ENCODE measurements at places on chromosomes 11 and 22.

DNA sequence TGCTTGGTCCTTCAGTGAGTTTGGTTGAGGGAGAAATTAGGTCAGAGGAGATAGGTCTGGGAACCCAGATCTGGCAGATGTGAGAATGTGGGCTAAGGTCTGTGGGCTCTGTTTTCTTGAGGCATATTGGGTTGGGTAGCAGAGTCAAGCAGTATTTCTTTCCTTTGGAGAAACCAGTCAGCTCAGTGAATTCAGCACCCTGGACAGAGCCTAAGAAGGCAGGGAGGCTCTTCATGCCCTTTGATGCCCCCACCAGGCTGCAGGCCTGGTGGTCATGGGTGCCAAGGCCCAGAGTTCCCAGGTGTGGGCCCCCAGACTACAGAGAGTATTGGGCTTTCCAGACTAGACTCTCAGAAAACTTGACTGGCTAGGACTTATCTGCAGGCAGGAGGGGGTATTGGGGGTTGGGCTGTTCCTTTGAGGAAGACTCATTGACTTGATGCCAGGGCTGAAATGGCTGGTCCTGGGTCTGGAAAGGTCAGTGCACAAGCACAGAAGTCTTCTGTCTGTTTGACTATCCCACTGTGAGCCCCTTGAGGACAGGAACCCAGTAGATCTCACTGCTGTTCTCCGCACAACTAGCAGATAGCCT, 45.3 kb upstream of the NECTIN1 start:
- peak; percentile 40 for DNase-seq

DNA sequence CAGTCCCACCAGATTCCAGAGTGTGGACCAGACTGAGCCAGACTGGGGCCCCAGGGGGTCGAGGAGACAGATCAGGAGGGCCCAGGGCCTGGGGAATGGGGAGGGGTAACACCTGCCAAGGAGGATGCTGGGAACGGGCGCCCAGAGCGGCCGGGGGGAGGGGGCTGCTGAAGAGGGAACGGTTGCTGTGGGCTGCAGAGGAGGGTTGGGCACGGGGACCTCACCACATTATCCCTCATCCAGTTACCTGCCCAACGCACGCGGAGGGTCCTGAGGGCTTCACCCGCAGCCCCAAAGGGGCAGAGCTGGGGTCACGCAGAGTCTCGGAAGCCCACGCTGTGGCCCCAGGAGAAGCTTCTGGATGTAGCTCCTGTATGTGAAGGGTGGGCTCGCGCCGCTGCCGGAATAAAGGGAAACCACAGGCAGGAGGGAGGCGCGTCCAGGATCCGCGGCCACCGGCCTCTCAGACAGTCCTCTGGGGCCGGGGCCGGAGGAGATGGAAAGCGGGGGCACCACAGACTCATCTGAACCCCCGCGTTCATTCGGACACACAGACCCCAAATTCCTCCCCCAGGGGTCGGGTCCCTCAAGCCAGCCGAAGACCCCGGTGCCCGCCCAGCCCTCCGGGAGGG, 866 bp upstream of the SELENOO start:
- DNase-seq: no peak

DNA sequence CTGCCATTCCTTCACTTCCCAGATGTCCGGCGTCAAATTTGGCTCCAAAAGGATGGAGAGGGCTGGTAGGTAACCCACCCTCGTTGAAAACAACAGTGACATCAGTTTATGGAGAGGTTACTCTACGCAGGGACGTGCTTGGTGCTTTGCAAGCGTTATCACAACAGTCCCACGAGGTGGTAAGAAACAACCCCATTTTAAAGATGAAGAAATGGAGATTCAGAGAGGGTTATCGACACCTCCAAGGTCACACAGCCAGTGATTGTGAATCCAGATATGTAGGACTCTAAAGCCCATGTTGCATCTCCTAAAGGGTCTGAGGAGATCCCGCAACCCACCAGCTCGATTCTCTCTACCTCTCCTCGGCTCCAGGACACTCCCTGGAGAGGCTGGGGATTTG, 773 bp downstream of the MIAT start:
- peak; percentile 54 for DNase-seq

DNA sequence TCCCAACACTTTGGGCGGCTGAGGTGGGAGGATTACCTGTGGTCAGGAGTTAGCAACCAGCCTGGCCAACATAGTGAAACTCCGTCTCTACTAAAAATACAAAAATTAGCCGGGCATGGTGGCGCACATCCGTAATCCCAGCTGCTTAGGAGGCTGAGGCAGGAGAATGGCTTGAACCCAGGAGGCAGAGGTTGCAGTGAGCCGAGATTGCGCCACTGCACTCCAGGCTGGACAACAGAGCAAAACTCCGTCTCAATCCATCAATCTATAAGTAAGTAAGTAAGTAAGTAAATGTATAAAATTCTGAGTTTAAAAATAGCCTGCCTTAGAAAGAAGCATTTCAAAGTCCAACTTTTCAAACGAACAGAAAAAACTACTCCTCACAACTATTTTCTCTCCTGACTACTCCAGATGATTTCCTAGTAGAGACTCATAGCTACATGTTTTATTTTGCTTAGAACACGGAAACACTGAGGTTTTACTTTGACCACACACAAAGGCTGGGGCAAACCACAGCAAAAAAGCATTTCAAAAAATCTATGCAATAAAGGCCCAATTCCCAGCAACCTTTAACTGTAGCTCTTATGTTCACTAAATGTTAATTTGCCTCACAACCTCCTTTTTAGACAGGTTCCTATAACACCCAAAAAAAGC, 16.3 kb downstream of the SPTY2D1 start:
- DNase-seq: no peak

- no peak for DNase-seq
Observed at GRCh38 chr11:117818041-117818873, 6.3 kb downstream of the FXYD2 start.

GRCh38 chr11:119712459-119713358, 16.3 kb downstream of the NECTIN1 start:
- no peak for DNase-seq

DNA sequence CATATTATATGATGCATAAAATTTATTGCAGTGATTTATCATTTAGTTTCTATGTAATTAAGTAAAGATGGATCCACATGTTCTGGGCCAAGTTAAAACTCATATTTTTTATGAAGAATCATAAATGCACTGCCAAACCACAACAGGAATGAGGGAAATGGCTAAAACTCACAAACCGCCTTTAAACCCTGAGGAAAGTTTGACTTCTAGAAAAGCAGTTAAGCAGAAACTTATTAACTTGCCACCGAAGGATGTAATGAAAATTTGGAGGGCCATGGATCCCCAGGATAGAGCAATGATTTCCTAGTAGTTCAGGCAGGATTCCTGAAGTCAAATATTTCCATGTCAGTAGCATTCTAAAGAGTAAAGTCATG, 218.3 kb upstream of the CTSC start:
- DNase-seq: no peak

GRCh38 chr11:104830080-104830479, 68.2 kb downstream of the CASP12 start:
- no peak for DNase-seq

DNA sequence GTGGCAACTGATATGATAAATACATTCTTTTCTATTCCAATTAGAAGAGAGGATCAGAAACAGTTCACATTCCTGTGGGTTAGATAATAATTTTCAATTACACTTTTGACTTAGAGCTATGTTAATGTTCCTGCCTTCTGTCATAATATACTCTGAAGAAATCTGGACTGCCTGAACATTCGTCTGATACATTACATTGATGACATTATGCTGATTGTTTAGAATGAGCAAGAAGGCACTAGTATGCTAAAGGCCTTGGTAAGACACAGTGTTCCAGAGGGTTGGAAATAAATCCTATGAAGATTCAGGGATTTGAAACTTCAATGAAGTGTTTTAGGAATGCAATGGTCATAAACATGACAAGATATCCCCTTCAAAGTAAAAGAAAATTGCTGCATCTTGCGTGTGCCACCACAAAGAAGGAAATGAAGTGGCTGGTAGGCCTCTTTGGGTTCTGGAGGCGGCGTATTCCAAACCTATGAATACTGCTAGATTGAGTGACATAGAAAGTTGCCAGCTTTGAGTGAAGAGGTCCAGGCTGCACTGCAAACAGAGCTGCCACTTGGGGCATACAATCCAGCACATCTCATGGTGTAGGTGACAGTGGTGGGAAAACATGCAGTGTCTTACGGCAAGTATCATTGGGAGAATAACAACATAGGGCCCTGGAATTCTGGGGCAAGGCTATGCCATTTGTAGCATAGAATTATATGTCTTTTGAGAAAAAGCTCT, 21.2 kb upstream of the PDE3B start:
- DNase-seq: no peak

- no peak for DNase-seq
Observed at GRCh38 chr22:44182588-44183286, 2.0 kb downstream of the PARVG start.

DNA sequence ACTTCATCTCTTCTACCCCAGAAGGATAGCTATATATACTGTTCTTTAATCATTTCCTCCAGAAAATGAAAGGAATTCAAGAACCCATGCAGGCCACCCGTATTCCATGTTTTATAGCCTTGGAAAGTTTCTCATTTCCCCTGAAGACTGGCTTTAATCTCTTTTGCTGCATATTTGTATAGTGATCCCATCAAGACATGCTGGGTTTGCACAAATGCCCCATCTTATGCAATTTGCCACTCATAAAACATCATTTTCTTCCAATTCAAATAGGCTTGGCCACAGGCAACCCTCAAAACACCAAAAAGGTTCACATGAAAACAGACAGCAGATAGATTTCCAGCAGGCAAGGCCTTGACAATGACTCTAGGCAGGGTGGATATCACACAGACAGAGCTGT, 28.3 kb upstream of the APOA1 start:
- DNase-seq: no peak

DNA sequence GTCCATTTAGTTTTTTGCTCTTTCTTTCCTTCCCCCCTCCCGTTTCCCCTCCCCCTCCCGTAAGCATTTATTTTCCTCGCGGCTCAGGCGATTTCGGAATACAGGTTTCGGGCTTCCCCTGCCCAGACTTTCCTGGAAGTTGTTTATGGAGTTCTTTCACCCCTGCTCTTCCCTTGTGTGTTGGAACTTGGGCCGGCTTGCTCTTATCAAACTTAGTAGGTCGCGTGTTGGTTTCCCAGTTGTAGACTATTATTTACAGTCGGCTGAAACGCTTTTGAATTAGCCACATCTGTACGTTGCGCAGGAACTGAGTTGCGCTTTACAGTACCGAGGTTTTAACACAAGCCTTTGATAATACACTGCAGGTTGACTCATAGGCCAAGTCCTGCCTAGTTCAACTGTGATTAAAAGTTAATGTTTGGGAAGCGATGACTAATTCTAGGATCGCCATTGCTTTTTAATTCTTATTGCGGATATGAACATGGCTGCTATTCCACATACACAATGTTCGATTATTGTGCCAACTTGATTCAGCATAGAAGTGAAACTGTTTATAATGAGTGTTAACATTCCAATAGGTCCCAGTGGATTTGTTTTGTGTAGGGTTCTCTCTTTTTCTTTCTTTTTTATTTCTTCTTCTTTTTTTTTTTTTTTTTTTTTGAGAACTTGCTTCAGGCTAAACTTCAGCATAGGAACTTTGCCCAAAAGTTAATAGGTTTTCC, 1.7 kb downstream of the YAP1 start:
- DNase-seq: no peak

Measured in erythroblast (primary cell).